ENCODE measurements at places on chromosomes 13 and 19.

- H3K4me3 ChIP-seq, result peak overlapping the region; percentile 47
- peak overlapping the region; percentile 86 for H3K27ac ChIP-seq
- DNase-seq, result no peak
These were observed 687 bp downstream of the PLEKHA4 start for GRCh38 chr19:48867746-48868113.

DNA sequence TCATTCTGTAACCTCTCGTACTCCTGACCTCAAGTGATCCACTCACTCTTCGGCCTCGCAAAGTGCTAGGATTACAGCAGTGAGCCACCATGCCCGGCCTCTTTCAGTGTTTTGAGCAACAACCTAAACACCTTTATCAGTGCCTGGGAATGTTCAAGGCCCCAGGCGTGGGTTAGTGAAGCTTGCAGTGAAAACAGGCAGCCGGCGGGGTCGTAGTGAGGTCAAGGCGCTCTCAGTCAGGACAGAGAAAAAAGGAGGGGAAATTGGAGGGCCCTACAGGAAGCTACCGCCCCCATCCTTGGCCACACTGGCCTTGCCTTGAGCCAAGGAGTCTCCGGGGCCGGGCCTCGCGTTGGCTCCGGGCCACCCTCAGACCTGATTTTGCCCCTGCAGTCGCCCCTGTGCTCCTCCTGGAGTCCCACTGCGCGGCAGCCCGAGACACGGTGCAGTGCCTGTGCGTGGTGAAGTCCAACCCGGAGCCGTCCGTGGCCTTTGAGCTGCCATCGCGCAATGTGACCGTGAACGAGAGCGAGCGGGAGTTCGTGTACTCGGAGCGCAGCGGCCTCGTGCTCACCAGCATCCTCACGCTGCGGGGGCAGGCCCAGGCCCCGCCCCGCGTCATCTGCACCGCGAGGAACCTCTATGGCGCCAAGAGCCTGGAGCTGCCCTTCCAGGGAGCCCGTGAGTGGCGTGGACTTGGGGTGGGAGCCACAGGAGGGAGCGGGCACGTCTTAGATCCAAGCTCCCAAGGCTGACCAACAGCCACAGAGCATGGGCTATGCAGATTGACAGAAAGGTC is 17.7 kb downstream of the MAG start:
- no peak overlapping the region for H3K27ac ChIP-seq
- DNase-seq, result no peak
- no peaks in the 10 kb centered on the region for H3K27me3 ChIP-seq
- H3K4me3 ChIP-seq, result no peak overlapping the region

GRCh38 chr19:39515551-39516191 is 732 bp downstream of the SELENOV start:
- H3K4me3 ChIP-seq, result peak overlapping the region; percentile 38
- peaks cover 5% of the 10 kb centered on the region for H3K4me1 ChIP-seq
- no peak overlapping the region for H3K27ac ChIP-seq
- no peaks in the 10 kb centered on the region for H3K36me3 ChIP-seq
- no peak for DNase-seq

DNA sequence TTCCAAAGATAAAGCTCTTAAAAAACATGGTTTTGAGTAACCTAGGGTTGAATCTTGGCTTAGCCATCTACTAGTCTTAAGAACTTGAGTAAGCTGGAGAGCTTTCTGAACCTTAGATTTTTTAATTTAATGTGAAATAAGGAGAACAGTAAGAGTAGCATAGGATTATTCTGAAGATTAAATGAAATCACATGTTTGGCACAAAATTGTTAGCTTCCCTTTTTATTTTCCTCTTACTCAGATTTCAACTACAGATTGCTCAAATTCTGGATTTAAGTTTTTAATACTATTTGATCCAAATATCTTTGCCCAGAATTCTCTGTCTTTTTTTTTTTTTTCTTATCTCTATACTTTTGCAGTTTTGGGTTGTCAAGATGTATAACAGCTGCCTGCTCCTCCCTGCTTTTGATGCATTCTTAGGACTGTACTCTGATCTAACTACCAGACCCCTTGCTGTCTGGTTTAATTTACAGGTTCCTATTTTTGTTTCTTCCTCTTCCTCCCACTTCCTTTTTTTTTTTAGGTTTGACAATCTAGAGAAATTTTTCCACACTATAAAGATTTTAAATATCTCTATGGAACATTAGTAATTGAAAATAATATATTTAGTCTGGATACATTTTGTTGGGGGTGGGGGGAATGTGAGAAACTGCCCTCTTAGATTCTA is 12.3 kb downstream of the POMP start:
- H3K27ac ChIP-seq, result no peak overlapping the region
- H3K27me3 ChIP-seq, result no peaks in the 10 kb centered on the region
- no peak overlapping the region for H3K4me3 ChIP-seq
- no peak for DNase-seq
- H3K4me1 ChIP-seq, result no peaks in the 10 kb centered on the region

- H3K27ac ChIP-seq, result no peak overlapping the region
- no peaks in the 10 kb centered on the region for H3K36me3 ChIP-seq
- no peak overlapping the region for H3K4me3 ChIP-seq
- DNase-seq, result no peak
- H3K4me1 ChIP-seq, result no peaks in the 10 kb centered on the region
- peaks cover 5% of the 10 kb centered on the region for H3K27me3 ChIP-seq
These were observed 904 bp upstream of the SIGLEC9 start for GRCh38 chr19:51123802-51124201.

- H3K27ac ChIP-seq, result no peak overlapping the region
- no peaks in the 10 kb centered on the region for H3K36me3 ChIP-seq
- H3K4me1 ChIP-seq, result no peaks in the 10 kb centered on the region
- no peak for DNase-seq
- H3K27me3 ChIP-seq, result peaks cover 92% of the 10 kb centered on the region
- no peak overlapping the region for H3K4me3 ChIP-seq
These were observed 4.8 kb upstream of the DACH1 start for GRCh38 chr13:71871844-71872243.

- H3K36me3 ChIP-seq, result no peaks in the 10 kb centered on the region
- no peak overlapping the region for H3K4me3 ChIP-seq
- no peaks in the 10 kb centered on the region for H3K27me3 ChIP-seq
- no peak for DNase-seq
- no peaks in the 10 kb centered on the region for H3K4me1 ChIP-seq
These were observed 33.2 kb upstream of the PEPD start for GRCh38 chr19:33554821-33555220.

DNA sequence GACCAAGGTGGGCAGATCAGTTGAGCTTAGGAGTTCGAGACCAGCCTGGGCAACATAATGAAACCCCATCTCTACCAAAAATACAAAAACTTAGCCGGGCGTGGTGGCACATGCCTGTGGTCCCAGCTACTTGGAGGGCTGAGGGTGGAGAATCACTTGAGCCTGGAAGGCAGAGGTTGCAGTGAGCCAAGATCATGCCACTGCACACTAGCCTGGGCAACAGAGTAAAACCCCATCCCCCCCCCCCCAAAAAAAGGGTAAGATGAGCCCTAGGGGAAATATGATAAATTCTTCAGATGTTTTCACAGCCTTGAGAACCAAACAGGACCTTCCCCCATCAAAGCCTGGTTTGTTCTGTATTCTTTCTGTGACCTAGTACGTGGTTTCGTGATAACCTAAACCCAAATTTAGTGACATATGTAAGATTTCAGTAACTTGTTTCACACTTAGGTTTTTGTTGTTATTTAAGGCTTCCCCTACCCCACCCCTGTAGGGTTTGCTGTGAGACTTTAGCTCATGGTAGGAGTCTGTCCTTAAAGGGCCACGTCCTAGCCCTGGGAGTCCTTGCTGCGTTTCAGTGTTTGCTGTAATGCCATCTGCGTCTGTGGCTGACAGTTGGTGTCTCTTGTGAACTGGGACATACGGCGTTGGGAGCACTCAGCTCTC is 49.6 kb downstream of the MYO9B start:
- no peak for DNase-seq
- no peaks in the 10 kb centered on the region for H3K27me3 ChIP-seq
- H3K36me3 ChIP-seq, result no peaks in the 10 kb centered on the region
- no peak overlapping the region for H3K27ac ChIP-seq

DNA sequence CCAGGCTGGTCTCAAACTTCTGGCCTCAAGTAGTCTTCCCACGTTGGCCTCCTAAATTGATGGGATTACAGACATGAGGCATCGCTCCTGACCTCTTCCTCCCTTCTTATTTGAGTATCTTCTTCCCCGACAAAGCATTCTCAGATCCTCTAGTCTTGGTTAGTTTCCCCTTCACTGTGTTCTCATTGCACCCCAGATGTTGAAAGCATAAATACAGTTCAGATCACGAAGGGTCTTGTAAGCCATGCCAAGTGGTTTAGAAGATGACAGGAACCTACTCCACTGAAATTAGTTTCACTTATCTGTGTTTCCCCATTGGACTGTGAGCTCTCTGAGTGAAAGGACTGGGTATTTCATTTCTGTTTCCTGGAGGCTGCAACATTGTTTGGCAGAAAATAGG is 100.7 kb downstream of the DGKH start:
- no peak overlapping the region for H3K4me3 ChIP-seq
- H3K27ac ChIP-seq, result no peak overlapping the region
- H3K4me1 ChIP-seq, result no peaks in the 10 kb centered on the region
- no peaks in the 10 kb centered on the region for H3K27me3 ChIP-seq
- no peaks in the 10 kb centered on the region for H3K36me3 ChIP-seq

GRCh38 chr19:38868551-38868950 is 9.5 kb downstream of the RINL start:
- no peak for DNase-seq
- H3K27ac ChIP-seq, result no peak overlapping the region
- H3K27me3 ChIP-seq, result no peaks in the 10 kb centered on the region
- H3K36me3 ChIP-seq, result no peaks in the 10 kb centered on the region
- H3K4me1 ChIP-seq, result no peaks in the 10 kb centered on the region

- no peaks in the 10 kb centered on the region for H3K4me1 ChIP-seq
- no peak overlapping the region for H3K4me3 ChIP-seq
- no peak for DNase-seq
- H3K27ac ChIP-seq, result no peak overlapping the region
These were observed 1235.3 kb upstream of the ATXN8OS start for GRCh38 chr13:68872338-68872737.

DNA sequence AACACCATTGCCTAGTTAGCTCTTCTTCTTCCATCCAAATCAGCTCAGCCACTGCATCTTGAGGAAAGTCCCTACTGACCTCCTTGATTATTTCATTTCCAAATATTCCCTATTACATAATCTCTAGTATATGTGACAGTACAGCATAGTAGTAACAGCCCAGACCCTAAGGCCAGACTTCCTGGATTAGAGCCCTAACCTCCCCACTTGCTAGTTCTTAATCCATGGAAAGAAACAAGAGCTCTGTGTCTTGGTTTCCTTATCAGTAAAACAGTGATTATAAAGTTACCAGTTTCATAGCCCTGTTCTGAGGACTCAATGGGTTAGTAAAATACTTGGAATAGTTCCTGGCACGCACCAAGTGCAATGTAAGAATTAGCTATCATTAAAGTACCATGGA is 153.0 kb downstream of the RAP2A start:
- no peak for DNase-seq
- no peaks in the 10 kb centered on the region for H3K27me3 ChIP-seq
- H3K4me1 ChIP-seq, result no peaks in the 10 kb centered on the region
- H3K4me3 ChIP-seq, result no peak overlapping the region
- H3K27ac ChIP-seq, result no peak overlapping the region

DNA sequence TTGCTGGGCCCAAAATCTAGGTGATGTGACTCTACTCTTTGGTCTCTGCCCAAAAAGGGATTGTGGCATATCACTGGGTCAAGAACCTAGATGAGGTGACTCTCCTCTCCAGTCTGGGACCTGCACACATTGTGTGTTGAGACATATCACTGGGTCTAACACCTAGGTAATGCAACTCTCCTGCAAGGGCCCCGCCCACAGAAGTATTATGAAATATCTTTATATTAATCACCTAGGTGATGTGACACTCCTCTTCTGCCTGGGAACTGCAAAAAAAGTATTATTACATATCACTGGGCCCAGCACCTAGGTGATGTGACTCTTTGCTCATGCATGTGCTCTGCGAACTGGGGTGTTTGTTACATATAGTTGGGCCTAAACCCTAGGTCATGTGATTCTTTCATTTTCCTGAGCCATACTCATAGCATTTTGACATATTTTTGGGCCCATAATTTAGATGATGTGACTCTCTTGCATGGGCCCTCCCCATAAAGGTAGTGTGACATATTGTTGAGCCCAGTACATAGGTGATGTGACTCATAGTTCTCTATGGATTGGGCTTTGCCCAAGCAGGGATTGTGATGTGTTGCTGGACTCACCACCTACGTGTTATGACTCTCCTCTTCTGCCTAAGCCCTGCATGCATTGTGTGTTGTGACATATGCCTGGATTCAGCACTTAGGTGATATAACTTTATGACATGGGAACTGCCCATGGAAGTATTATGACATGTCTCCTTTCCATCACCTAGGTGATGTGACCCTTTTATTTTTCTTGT is 11.2 kb upstream of the ZNF681 start:
- DNase-seq, result no peak
- no peak overlapping the region for H3K27ac ChIP-seq
- H3K4me1 ChIP-seq, result no peaks in the 10 kb centered on the region
- no peaks in the 10 kb centered on the region for H3K27me3 ChIP-seq
- no peaks in the 10 kb centered on the region for H3K36me3 ChIP-seq
- H3K4me3 ChIP-seq, result no peak overlapping the region

- H3K27me3 ChIP-seq, result peaks cover 19% of the 10 kb centered on the region
- no peak for DNase-seq
- H3K4me3 ChIP-seq, result no peak overlapping the region
- H3K27ac ChIP-seq, result no peak overlapping the region
- H3K36me3 ChIP-seq, result no peaks in the 10 kb centered on the region
- peaks cover 8% of the 10 kb centered on the region for H3K4me1 ChIP-seq
These were observed 393.7 kb downstream of the FOXO1 start for GRCh38 chr13:40272776-40273139.

GRCh38 chr19:45667620-45668341 is at the start of gene GIPR:
Gene GIPR (plus strand): TSS chr19:45668221. CDS start chr19:45669521, 1,300 bp downstream.
- DNase-seq, result peak; percentile 54
- no peaks in the 10 kb centered on the region for H3K36me3 ChIP-seq
- peak within 1 kb of the TSS; percentile 53 for H3K4me3 ChIP-seq
- H3K4me1 ChIP-seq, result peaks cover 15% of the 10 kb centered on the region

- H3K36me3 ChIP-seq, result no peaks in the 10 kb centered on the region
- H3K4me3 ChIP-seq, result no peak overlapping the region
- H3K27me3 ChIP-seq, result no peaks in the 10 kb centered on the region
- H3K4me1 ChIP-seq, result no peaks in the 10 kb centered on the region
These were observed 67.9 kb downstream of the NDFIP2 start for GRCh38 chr13:79548902-79549301.

DNA sequence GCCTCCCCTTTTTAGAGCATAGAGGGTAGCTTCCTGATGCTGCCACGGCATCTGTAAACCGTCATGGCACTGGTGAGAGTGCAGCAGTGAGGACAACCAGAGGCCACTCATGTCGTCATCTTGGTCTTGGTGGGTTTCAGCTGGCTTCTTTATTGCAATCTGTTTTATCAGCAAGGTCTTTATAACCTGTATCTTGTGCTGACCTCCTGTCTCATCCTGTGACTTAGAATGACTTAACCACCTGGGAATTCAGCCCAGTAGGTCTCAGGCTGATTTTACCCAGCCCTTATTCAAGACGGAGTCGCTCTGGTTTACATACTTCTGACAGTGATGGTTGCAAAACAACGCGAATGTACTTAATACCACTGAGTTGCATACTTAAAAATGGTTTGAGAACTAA is 14.4 kb upstream of the FBN3 start:
- H3K4me1 ChIP-seq, result peaks cover 6% of the 10 kb centered on the region
- no peaks in the 10 kb centered on the region for H3K36me3 ChIP-seq
- DNase-seq, result no peak
- no peak overlapping the region for H3K4me3 ChIP-seq

- DNase-seq, result no peak
- no peaks in the 10 kb centered on the region for H3K27me3 ChIP-seq
- peaks cover 68% of the 10 kb centered on the region for H3K36me3 ChIP-seq
- peaks cover 37% of the 10 kb centered on the region for H3K4me1 ChIP-seq
- no peak overlapping the region for H3K4me3 ChIP-seq
- peak overlapping the region; percentile 52 for H3K27ac ChIP-seq
These were observed 10.4 kb downstream of the EXOSC8 start for GRCh38 chr13:37011002-37011401.

All from A673 (cell line).